Retinal pigment epithelial cell (primary cell): ENCODE measurements at places on chromosomes 6 and 20.

GRCh38 chr6:138234363-138234762, 16.1 kb upstream of the PBOV1 start:
- DNase-seq, result peak; percentile 26

- no peak for DNase-seq
Measured at GRCh38 chr20:14518648-14519047, 181.2 kb upstream of the FLRT3 start.

GRCh38 chr20:52168116-52168515, 23.5 kb downstream of the ZFP64 start:
- DNase-seq, result no peak

- no peak for DNase-seq
Measured at GRCh38 chr20:43576108-43576507, 14.6 kb upstream of the IFT52 start.

- no peak for DNase-seq
Measured at GRCh38 chr6:163837691-163838431, 423.3 kb downstream of the QKI start.

DNA sequence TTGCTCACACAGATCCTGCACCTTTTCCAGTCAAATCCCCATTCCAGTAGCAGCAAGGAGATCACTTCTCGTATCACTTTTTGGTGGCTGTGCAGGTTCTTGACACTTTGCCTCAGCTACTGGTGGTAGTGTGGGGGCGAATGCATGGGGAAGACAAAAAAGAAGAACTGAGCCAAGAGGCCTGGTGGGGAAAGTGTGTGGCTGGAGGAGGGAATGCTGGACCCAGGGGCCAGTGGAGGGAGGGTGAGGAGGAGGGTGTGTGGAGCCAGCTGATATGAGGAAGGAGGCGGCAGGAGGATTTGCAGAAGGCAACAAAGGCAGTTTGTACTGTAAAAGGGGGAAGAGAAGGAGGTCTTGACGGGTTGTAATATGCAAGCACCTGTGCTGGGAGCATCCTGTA, 15.7 kb upstream of the HLA-C start:
- DNase-seq, result no peak
